ENCODE measurements at places on chromosomes 7 and 10. TPM values are rescaled to one million over a fixed set of nuclear protein-coding genes. Genes with fewer than 3 reads are reported as not detected.

- peak; percentile 7 for DNase-seq
These were observed 107.7 kb upstream of the EEPD1 start for GRCh38 chr7:36045326-36045725.

The CYP26C1 gene
- not detected for total RNA-seq

The AGFG2 gene
- 16.9 TPM for total RNA-seq

DNA sequence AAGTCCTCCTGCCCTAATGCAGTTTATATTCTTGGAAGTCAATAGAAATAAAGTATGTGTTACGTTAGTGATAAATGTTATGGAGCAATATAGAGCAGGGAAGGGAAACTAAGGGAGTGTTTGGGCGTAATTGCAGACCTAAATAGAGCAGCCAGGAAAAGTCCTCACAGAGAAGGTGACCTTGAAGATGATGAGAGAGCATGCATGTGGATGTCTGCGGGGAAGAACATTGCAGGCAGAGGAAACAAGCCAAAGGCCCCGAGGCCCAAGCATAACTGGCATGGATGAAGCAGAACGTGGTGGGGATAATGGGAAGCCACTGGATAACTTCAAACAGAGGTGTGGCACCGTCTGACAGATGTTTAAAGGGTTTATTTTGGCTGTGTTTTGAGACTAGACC is 12.5 kb downstream of the ADD3 start:
- DNase-seq = no peak

The CWF19L1 gene
- 31.4 TPM for total RNA-seq

- peak; percentile 5 for DNase-seq
These were observed 55.1 kb upstream of the AASS start for GRCh38 chr7:122199171-122199570.

The COL26A1 gene
- total RNA-seq = not detected

DNA sequence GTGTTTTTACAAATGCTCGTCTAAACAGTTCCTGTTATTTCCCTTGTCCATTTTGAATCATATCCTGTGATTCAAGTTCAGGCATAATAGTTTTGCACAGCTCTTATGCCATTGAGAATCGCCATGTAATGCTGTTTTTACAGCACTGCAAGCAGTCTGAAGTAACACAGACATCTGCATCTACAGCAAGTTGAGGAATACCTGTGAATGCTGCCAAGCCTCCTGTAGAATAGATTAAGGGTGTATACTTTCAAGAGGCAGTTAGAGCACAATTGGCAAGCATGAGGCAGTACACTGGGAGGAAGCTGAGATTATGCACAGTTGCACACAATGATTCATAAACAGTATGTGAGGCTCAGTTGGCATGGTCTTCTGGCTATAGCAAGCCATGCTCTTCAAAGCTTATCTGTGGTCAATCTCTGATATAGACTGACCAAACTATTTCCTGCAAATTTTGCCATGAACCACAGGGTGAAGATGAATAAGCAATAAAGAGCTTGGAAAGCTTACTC is 121.9 kb upstream of the AKR1E2 start:
- DNase-seq = peak; percentile 90

The DGKI gene
- 0.52 TPM for total RNA-seq
